AG04449 (cell line): ENCODE measurements at places on chromosomes 4 and X.

DNA sequence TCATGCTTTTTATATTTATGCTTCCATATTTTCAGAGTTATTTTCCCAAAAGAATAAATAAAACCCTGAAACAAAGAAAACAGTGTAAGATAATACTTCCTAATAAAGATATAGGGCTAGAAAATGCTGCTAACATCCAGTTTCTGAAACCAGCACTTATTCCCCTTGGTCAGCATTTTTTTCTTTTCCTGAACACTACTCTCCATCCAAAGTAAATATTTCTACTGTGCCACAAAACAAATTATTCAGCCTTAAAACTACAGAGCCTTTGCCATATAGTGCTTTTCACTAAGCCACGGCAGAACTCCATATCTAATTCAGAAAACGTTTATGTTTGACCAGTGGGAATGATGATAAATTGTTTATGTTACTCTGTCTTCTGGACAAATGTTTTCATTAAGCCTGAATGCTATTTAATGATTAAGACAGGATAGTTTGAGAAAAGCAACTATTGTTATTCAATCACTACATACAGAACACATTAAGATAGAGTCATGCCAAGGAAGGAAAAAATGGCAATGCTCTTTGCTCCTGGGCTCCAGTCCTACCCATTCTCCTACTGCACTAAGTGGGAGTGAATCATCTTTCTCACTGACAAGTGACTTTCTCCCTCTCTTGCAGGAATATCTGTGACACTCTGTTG is 723.9 kb downstream of the FAT4 start:
- DNase-seq: no peak

- DNase-seq: no peak
Observed at GRCh38 chr4:138599965-138600364, 357.8 kb upstream of the SLC7A11 start.

- DNase-seq: peak; percentile 82
Observed at GRCh38 chr4:145808021-145808650, 128.2 kb downstream of the C4orf51 start.

DNA sequence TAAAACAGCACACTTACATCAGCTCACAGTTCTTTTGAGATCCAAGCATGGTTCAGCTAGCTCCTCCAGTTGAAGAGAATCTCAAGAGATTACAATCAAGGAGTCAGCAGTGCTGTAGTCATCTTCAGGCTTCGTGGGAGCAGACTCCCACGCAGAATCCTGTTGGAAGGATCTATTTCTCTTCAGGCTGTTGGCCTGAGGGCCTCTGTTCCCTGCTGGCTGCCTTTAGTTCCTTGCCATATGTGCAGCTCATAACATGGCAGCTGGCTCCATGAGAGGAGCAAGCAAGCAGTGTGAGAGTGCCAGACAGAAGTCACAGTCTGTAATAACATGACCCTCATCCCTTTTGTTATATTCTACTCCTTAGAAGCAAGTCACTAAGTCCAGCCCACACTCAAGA is 168.6 kb downstream of the COX18 start:
- DNase-seq: no peak

DNA sequence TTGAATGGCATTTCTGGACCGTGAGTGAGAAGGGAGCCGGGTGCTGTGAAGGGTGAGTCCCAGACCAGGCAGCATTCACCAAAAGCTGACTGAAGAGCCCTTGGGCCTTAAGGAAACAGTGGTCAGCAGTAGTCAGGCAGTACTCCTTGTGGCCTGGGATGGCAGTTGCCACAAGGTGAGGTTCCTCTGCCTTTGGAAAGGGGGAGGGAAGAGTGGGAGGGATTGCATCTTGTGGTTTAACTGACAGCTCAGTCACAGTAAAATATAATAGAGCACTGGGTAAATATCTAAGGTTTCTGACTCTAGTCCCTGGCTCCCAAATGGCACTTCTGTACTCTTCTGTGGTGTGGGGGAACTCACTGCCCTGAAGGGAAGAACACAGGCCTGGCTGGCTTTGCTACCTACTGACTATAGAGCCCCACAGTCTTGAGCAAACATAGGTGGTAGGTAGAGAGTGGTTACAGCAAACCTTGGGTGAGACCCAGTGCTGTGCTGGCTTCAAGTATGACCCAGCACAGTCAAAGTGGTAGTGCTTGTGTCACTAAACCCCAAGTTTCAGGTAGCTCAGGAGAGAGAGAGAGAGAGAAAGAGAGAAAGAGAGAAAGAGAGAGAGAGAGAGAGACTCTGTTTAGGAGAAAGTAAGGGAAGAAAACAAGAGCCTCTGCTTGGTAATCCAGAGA is 154.2 kb downstream of the TEX11 start:
- no peak for DNase-seq

DNA sequence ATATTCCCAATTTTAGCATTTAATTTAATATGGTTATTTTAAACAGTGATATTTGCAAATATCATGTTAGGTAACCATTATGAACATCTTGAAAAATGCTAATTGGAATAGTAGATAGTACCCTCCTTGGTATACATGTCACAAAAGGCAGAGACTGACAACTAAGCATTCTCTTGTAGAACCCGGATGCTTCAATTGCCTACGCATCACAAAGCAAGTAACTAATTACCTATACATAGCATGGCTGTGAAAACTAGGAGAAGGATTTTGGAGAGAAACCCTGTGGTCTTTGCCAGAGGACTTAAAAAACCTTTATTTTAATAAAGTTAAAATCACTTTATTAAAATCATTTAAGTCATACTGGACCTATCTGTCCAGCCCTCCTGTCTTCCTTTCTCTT is 764.1 kb upstream of the TENM3 start:
- no peak for DNase-seq

GRCh38 chrX:48498374-48498809 is 10.4 kb upstream of the PORCN start:
- peak; percentile 12 for DNase-seq

DNA sequence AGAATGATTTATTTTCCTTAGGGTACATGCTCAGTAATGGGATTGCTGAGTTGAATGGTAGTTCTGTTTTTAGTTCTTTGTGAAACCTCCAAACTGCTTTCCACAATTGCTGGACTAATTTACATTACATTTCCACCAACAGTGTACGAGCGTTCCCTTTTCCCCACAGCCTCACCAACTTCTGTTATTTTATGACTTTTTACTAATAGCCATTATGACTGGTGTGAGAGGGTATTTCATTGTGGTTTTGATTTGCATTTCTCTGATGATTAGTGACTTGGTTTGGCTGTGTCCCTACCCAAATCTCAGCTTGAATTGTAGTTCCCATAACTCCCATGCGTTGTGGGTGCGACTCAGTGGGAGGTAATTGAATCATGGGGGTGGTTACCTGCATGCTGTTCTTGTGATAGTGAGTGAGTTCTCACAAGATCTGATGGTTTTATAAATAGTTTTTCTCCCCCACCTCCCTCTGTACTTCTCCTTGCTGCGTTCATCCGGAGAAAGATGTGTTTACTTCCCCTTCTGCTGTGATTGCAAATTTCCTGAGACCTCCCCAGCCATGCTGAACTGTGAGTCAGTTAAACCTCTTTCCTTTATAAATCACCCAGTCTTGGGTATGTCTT is 95.1 kb downstream of the GBA3 start:
- no peak for DNase-seq

DNA sequence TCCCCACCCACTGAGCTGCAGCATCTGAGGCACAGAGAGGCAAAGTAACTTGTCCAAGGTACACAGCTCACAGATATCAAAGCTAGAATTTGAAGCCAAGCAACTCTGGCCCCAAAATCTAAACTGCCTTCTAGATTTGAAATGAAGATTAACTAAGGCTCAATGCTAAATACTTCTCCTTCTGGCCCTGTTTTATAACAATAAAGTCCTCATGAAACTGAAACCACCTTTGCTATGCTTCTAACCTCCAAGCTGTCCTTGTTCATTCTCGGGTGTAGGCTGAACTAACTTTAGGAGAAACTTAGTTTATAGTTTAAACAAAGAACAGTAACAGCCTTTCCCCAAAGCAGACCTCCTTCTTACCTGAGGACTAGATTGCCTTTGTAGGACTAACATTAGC is 93.6 kb downstream of the DCTD start:
- DNase-seq: no peak

DNA sequence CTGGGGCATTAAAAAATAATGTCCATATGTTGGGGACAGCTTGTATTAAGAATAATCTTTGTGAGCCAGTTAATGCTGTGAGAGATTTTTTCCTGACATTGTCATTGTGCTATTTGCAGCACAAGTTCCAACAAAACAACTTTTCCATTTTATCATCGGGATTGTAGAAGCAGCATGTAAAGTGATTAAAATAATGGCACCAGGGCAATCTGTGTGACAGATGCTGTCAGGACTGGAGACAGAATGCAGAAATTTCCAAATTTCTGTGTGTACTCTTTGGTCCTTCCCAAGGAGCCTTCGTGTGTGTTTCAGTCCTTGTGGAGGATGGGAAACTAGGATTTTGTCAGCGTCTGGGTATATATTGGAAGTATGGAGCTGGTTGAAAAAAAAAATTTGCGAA is 101.5 kb upstream of the LIMCH1 start:
- no peak for DNase-seq

DNA sequence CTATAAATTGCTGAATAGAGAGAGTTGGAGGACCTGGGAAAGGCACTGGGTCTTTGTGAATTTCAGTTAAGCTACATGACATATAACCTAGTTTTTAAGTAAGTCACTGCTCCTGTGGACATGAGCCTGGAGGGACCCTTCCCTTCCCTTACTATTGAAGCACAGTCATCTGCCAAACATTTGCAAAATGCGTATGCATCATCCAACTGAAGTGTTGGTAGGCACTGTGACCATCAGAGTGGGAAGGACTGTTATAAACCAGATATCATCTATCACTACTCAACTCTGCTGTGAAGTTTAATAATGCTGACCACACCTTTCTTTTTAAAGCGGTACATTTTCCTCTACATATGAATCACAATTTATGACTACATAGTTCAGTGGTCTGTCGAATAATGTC is 5.2 kb downstream of the GABRA3 start:
- DNase-seq: no peak

DNA sequence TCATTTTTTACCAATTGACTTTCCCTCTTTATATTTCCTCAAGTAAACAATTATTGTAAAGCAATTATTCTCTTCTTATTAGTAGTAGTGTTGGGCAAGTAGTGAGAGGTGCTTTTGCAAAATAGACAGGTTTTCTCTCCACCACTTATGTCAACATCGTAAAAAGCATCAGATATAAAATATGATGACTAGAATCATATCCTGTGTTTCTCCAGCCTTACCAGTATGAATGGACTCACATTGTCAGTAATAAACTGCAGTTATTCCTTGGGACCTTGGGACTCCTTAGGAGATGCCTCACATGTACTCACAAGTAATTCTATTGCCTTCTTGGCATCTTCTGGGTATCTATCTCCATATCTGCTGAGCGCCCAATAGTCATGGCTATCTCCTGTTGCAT is 40.4 kb upstream of the BRS3 start:
- no peak for DNase-seq

- DNase-seq: no peak
Observed at GRCh38 chr4:98110929-98111328, 32.3 kb downstream of the STPG2 start.

DNA sequence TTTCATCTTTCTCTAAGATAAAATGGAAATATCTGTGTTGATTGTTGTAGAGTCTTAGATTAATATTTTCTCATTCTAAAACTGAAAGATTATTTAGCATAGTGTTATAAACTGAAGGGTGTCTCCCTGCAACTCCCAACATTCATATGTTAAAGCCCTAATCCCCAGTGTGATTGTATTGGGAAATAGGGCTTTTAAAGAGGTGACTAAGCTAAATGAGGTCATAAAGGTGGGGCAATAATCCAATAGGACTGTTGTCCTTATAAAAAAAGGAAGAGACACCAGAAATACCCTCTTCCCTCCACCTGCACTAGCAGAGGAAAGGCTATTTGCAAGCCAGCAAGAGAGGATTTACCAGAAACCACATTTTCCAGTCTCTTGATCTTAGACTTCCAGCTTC is 1626.4 kb downstream of the C4orf33 start:
- no peak for DNase-seq

GRCh38 chr4:138897811-138898226 is 117.8 kb upstream of the NOCT start:
- peak; percentile 59 for DNase-seq

GRCh38 chr4:176824645-176825366 is 32.1 kb upstream of the VEGFC start:
- no peak for DNase-seq

- DNase-seq: no peak
Observed at GRCh38 chr4:68859655-68860054, 43.9 kb downstream of the UGT2B10 start.

- DNase-seq: no peak
Observed at GRCh38 chrX:10569946-10570345, 50.4 kb downstream of the MID1 start.

- no peak for DNase-seq
Observed at GRCh38 chr4:993111-994029, at the start of gene SLC26A1. TSS of gene SLC26A1 (minus strand) at chr4:993404. CDS start at chr4:991703, 1,701 bp downstream.

DNA sequence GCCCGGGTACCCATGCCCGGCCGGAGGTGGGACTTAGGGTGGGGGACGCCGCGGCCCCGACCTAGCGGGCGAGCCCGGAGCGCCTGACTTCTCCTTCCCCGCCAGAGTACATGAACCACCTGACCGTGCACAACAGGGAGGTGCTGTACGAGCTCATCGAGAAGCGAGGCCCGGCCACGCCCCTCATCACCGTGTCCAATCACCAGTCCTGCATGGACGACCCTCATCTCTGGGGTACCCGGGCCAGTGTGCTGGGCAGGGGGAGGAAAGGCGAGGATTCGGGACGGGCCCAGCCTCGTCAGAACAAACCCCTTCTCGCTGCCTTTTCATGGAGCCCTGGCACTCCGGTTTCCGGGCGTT is 622 bp downstream of the TAFAZZIN start:
- no peak for DNase-seq

- DNase-seq: no peak
Observed at GRCh38 chrX:30800901-30801300, 88.2 kb downstream of the TAB3 start.

DNA sequence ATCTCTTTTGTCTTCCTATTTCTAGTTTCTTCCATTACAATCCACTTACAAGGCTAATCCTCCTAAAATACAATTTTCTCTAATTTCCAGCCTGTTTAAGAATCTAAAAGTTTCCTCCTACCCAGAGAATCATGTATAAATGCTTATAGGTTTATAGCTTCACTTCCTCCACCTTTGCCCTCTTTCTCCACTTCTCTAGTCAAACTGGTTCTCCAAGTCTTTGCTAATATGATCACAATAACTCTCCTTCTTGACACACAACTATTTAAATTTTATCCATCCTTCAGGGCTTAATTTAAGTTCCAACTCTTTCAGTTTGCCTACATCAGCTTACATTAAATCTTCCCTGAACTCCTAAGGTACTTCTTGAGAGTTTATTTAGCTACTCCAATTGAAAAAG is 69.2 kb downstream of the RPS6KA6 start:
- DNase-seq: no peak

- no peak for DNase-seq
Observed at GRCh38 chr4:20916106-20916505, 215.8 kb downstream of the PACRGL start.

GRCh38 chr4:140811429-140811828 is 55.2 kb upstream of the TBC1D9 start:
- no peak for DNase-seq

- no peak for DNase-seq
Observed at GRCh38 chr4:78720994-78721677, 55.0 kb upstream of the BMP2K start.
